ENCODE measurements at places on chromosomes 1 and 21. TPM values are rescaled to one million over a fixed set of nuclear protein-coding genes. Genes with fewer than 3 reads are reported as not detected.

ARHGEF19 gene
- 2.0 TPM for total RNA-seq

LCE1E gene
- total RNA-seq, result not detected

ZNF648 gene
- not detected for total RNA-seq

RNF186 gene
- total RNA-seq, result not detected

CRYBG2 gene
- not detected for total RNA-seq

ADORA1 gene
- 13.5 TPM for total RNA-seq

GJA5 gene
- total RNA-seq, result 4.7 TPM

DNA sequence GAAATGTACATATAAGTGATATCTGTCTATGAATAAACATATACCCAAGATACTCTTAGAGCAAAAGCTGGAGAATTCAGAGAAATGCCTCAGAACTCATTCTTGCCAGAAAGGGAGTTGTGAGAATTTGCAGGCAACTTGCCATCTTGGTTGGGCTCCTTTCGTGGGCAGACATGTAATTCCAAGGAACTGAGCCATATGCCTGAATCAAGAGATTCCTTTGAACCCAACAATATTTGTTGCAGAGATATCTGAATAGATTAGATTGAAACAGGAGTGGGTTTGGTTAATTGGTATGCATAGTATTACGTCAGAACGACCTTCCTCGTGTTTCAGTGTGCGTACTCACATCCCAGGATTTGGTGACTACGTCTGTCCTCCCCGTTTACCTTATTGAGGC lies 67.0 kb downstream of the TGFB2 start:
- DNase-seq, result no peak

DNA sequence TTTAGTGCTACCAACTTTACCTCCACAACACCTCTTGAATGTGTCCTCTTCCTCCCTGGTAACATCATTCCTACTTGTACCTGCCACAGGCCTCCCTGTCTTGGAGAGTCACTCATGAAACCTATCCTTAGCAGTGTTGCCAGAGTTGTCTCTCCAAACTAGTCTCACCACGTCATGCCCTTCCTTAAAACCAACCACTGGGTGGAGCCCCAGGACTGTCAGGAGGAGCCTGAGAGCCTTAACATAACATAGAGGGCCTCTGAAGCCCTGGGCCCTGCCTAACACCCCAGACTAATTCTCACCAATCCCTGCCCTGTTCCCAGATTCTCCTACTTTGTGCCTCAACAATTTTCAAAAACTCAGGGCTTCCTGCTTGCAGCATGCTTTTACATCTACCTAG lies 65.3 kb downstream of the ZNF697 start:
- DNase-seq, result peak; percentile 44

- DNase-seq, result no peak
Measured at GRCh38 chr1:61434276-61434675, 290.7 kb downstream of the TM2D1 start.

DNA sequence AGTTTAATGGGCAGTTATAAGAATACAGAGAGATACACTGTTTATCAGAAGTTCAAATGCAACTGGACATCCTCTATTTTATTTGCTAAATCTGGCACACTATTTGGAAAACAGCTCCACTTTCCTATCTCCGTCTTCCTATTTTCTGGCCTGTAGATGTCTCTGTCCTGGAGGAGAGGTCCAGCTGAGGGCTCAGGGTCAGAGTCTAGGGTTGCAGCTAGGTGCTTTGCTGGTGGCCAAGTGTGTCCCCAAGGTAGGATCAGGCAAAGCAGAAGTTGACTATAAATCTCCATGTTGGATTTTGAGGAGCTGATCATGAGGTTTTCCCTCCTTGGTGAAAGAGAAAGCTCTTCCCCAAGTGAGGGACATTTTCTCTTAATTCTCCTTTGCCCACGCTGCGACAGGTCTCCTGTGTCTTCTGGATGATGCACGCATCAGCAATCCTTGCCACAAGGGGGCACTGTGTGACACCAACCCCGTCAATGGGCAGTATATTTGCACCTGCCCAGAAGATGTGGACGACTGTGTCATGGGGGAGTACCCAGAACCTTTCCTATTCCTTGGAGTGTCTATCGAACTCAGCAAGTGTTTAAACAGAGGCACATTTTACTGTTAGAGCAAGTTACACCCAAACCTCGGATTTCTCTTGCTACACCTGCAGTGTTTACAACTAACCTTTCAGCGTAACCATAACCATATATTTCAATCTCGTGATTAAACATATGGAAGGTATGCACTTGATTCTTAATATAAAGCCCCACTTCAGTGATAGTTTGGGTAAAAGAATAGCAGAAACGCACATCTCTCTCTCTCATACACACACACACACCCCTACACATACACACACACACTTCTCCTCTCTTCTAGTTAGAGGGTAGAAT lies 10.2 kb downstream of the ADAM30 start:
- peak; percentile 70 for DNase-seq

DNA sequence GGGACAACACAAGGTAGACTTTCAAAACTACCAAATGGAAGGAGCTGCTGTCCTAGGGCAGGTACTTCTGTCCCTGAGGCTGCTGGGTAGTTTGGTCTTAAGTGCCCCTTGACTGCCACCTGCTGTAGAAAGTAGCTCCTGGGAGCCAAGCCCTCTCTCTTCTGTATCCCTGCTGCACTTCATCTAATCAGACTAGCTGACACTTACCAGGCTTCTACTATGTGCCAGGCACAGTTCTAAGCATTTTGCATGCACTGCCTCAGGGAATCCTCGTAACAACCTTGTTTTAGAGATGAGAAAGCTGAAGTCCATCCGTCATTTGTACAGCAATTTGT lies 15.9 kb upstream of the SRSF4 start:
- no peak for DNase-seq

- DNase-seq, result no peak
Measured at GRCh38 chr1:219862366-219862765, 66.0 kb downstream of the SLC30A10 start.

DNA sequence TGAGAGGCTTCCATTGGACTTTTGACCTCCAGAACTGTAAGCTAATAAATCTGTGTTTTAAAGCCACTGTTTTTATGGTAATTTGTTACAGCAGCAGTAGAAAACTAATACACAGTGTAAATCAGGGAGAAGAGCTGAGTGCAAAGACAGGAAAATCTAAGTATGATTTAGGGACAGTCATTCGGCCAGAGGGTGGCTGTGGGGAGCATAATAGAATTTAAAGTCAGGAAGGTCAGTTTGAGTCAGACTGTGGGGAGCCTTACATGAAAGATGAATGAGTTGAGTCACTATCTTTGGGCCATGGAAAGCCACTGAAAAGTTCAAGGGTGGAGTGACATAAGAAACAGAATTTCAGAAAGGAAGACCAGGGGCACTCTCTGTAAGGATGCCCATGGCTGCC lies 52.4 kb upstream of the SSX2IP start:
- DNase-seq, result no peak

- DNase-seq, result no peak
Measured at GRCh38 chr1:23444596-23445390, 20.2 kb upstream of the TCEA3 start.

DNA sequence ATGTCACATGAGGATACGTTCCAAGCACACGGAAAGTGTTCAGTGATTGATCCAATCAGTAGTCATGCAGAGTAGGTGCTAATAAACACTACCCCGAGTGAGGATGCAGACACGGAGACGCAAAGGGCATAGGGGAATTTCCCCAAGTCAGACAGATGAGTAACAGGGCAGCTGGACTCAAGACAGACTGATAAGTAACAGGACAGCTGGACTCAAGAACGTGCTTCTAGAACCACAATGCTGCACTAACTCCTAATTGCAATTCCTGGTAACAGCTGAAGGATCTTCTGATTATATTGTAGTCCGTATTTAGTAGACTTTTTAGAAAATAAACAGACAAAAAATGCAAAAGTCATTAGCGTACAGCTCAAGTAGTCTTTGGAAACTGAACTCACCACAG lies 1.9 kb upstream of the OR2T10 start:
- no peak for DNase-seq

- peak; percentile 53 for DNase-seq
Measured at GRCh38 chr1:56404561-56405030, 174.8 kb downstream of the PLPP3 start.

GRCh38 chr1:207896547-207896946 lies 14.4 kb downstream of the CD34 start:
- DNase-seq, result no peak

GRCh38 chr1:12712076-12712475 lies 3.8 kb upstream of the AADACL3 start:
- no peak for DNase-seq

DNA sequence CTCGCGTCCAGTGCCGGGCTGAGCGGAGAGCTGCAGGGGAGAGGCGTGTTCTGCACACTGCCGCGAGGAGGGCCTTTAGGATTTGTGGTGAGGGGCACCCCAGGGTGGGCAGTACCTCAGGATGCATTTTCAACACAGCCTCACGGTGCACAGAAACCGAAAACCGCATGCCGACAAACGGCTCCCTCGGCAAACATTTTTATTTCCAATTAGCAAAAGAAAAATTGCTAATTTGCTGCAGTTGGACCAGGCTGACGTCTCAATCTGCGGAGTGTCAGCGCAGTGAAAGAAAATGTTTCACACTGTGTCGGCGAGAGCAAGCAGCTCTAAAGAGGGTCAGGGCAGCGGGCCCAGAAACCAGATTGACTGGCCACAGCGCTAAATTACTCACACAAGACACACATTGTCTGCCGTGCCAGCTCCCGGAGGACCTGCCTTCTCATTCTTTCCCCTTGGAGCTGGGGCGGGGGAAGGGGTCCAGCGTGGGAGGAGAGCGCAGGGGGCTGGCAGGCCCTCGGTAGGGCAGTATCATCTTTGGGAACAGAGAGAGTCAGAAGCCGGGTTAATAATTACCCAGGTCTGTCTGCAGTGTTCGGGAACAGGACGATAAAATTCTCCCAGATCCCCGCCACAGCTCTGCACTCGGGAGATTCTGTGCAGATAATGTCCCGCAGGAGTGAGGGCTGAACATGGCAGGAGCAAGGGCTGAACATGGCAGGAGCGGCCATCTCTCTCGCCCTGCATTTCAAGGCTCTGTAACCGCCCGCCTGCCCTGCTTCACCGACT lies 150.2 kb downstream of the PRDM16 start:
- DNase-seq, result peak; percentile 87

DNA sequence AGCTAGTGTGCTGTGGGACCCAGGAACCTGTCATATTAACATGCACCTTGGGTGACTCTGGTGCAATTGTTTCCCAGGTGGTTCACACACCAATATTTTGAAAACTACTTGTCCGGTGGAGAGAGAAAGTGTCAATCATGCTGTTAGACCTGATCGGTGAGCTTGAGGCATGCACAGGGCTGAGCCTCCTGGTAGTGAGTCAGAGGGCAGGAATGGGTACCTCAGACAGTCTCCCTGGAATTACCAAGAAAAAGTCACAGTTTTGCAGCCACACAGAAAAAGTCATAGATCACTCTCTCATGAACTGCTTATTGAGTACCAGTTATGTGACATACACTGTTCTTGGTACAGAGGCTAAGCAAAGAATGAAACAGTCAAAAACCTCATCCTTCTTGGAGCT lies 140.1 kb upstream of the NFIA start:
- no peak for DNase-seq

- no peak for DNase-seq
Measured at GRCh38 chr1:181033799-181034451, at the start of gene MR1. TSS of gene MR1 (plus strand) at chr1:181033983. CDS start at chr1:181034008, 25 bp downstream.

GRCh38 chr1:196684476-196684875 lies 32.6 kb downstream of the CFH start:
- DNase-seq, result no peak

DNA sequence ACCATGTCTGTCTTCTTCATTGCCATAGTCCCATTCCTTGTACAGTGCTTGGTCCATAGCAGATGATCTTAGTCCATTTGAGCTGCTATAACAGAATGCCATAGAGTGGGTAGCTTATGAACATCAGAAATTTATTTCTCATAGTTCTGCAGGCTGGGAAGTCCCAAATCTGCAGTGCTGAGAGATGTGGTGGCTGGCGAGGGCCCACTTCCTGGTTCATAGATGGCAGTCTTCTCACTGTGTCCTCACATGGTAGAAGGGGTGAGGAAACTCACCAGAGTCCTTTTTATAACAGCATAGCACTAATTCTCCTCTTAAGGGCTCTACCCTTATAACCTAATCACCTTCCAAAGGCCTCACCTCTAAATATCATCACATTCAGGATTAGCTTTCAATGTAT lies 23.1 kb upstream of the RAP1A start:
- no peak for DNase-seq

DNA sequence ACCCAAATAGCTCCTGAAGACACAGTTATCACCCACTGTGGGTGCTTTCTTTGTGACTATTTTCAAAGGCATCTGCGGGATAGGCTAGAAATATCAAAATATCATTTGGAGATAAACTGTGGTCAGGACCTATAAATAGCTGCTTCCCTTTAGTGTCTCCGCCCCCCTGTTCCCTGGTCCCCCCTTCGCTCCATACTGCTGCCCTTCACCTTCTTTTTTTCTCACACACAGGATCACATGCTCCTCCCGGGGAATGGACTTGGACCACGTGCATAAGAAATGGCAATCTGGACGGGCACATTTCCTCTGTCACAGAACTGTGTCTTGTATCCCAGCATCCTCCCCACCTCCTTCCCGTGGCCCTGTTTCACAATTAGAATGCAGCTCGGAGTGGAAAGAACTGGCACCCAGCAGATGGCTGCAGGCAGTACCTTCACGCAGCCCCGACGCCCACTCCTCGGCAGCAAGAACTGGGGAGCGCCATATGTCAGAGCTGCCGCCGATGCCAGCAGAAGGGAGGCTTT lies 68.8 kb upstream of the SSX2IP start:
- DNase-seq, result peak; percentile 32

- no peak for DNase-seq
Measured at GRCh38 chr1:51542158-51542953, 23.3 kb upstream of the EPS15 start.

DNA sequence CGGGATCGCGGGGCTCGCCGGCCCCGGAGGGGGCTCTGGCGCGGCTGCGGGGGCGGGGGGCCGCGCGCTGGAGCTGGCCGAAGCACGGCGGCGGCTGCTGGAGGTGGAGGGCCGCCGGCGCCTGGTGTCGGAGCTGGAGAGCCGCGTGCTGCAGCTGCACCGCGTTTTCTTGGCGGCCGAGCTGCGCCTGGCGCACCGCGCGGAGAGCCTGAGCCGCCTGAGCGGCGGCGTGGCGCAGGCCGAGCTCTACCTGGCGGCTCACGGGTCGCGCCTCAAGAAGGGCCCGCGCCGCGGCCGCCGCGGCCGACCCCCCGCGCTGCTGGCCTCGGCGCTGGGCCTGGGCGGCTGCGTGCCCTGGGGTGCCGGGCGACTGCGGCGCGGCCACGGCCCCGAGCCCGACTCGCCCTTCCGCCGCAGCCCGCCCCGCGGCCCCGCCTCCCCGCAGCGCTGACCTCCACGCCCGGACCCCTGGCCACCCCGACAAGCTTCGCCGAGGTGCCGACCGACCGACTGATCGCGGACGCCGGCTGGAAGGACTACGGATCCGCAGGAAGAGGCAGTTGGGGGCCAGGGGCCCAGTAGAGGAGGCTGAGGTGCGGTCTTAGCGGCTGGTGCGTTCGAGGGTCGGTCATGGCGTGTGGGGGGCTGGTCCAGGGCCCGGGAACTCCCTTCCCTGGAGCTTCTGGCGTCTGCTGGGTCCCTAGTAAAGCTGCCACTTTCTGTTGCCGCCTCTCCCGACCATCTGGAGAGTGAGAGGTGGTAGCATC lies 711 bp downstream of the TRNP1 start:
- peak; percentile 57 for DNase-seq

GRCh38 chr1:59393211-59394180 lies 96.6 kb downstream of the FGGY start:
- DNase-seq, result peak; percentile 82

GRCh38 chr1:159556931-159557369 lies 21.1 kb upstream of the OR10J5 start:
- DNase-seq, result no peak

GRCh38 chr1:183604038-183604808 lies 14.0 kb upstream of the NCF2 start:
- no peak for DNase-seq
